ENCODE measurements at places on chromosomes 12 and 14. TPM values are rescaled to one million over a fixed set of nuclear protein-coding genes. Genes with fewer than 3 reads are reported as not detected.
A peak's percentile ranks its signal among the peaks of the same experiment; 100 is the strongest.

DNA sequence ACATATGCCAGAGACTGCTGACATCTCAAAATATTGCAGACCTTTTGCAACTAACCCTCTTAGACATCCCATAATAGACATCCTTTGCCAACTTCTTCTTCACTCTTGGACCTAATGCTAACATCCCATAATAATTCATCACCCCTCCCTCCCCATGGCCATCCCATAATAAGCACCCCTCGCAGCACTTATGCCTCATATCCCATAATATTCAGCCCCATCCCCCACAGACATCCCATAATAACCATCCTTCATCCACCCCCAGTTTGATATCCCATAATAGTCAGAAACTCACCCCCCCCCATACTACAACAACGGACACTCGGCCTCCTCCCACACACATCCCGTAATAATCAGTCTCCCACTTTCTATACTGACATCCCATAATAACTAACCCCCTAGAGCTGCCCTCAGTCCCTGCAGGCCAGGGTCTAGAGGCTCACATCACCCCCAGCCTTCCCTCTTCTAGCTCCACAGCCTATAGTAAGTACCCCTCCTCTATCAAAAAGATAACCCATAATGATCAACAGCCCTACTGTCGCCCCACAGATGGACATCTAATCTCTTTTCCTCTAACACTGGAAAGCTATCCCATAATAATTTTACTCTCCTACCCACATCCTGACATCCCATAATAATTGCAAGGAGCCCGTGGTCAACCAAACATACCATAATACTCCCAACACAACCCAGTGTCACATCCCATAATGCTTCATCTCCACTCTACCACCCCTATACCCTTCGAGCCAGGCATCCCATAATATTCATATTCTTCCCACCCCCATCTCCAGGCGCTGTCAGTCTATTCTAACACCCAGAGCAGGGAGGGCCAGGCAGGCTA, 792 bp upstream of the CHD4 start:
- DNase-seq = peak; percentile 45

DNA sequence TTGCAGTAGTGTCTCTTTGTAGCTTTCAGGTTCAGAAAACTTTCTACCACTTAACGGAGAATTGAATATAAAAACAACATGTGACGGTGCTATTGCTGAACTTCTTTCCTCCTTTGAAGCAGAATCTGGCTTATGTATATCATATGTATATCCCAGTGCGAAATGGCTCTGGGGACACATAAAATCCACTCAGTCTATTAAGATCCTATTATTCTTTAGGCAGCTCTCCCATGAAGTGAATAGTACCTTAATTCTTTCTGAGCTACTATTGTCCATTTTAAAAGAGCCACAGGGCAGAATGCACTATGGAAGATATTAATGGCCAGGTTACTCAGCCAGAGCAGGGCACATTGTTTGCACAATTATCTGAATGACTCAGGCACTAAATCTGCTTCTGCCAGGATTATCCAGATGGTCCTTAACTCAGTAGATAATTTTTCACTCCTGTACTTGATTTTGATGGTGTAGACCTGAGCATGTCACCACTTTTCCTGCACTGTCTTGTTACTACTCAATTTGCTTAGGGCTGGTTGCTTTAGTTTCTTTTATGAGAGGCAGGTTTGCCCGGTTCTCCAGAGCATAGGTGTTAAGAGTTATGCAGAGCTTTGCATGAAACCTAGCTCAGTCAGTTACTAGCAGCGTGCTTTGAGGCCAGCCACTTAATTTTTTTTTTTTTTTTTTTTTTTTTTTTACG, 5.5 kb downstream of the CNTN1 start:
- no peak for DNase-seq

The TBX5 gene
- not detected for total RNA-seq

DNA sequence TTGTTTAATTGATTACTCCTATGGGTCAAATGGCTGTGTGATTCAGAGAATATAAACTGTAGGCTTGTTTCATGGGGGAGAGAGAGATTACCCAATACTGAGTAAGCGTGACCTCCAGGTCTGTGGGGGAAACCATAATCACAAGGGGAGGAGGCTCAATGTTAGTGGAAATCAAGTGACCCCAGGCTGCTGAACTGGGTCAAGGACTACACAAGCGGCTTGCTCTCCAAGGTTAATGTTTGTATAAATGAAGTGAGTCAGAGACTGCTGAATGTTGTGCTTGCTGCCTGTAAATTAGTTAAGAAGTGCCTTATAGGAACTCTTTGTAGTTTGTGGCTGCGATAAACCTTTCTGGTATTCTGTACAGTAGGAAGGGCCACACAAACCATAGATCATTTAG, 479.7 kb downstream of the AACS start:
- DNase-seq = no peak

GRCh38 chr14:39265806-39266524, 32.2 kb downstream of the MIA2 start:
- no peak for DNase-seq

The MIPOL1 gene
- total RNA-seq = 2.5 TPM

The HOXC9 gene
- total RNA-seq = 0.09 TPM

The DACT1 gene
- total RNA-seq = 9.3 TPM

The TESPA1 gene
- total RNA-seq = 66.9 TPM

DNA sequence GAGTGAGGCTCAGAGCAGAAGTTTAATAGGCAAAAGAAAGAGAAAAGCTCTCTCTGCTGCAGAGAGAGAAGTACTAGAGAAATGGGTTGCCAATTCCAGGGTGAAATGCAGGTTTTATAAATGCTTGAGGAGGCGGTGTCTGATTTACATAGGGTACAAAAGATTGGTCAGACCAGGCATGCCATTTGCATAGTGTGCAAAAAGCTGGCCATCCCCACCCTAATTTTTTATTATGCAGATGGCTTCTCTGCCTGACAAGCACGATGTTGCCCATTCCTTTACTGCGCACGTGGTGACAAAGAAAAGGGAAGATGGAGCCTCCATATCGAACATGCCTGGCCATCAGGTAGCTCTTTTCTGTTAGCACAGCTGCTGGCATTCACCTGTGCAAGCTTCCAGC, 209.3 kb upstream of the PPFIA2 start:
- DNase-seq = no peak

DNA sequence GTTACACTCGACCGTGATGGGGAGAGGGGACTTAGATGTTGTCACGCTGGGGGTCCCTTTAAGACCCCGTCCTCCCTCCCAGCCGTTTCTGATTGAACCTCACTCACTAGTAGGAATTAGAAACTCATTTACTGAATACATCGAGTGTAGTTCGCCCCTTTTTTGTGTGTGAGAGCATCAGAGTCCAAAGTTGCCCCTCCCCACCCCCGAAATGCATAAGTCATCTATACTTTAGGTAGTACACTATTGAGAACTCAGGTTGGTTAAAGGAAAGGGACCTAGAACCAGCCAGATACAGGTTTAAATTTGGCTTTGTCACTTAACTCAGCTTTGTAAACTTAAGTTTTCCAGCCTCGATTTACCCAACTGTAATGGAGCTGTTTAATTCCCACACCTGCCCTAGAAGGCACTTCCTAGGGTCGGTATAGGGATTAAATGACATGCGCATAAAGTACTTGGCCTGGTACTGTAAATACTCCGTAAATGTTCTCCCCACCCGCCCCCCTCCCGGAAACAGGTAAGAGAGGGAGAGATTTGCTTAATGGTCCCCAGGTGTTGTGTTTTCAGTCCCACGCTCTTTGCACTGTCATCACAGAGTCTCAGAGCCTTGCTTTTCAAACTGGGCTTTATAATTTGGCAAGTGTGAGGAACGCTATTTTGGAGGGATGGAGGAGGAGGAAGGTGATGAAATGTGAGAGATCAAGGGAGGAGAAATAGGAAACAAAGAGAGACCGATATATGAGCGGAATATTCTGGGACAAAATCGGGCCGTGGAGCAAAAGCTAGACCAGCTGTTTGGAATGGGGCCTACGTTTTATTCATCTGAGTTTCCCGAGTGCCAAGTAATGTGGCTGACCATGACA, 897 bp downstream of the SUDS3 start:
- no peak for DNase-seq

- DNase-seq = no peak
Observed at GRCh38 chr14:105315211-105315721, 718 bp downstream of the PACS2 start.

The C12orf56 gene
- 3.7 TPM for total RNA-seq

- no peak for DNase-seq
Observed at GRCh38 chr12:54654926-54655325, 6.8 kb upstream of the DCD start.

The SPX gene
- 10.7 TPM for total RNA-seq

- no peak for DNase-seq
Observed at GRCh38 chr12:48925304-48926011, at the start of gene FKBP11. Gene FKBP11 (minus strand): TSS chr12:48925492. CDS start chr12:48925428, 64 bp downstream.

GRCh38 chr14:34642595-34642994, 12.6 kb upstream of the SNX6 start:
- no peak for DNase-seq

The LBHD2 gene
- 0.19 TPM for total RNA-seq

The HOXC4 gene
- total RNA-seq = 0.19 TPM

GRCh38 chr12:75444429-75445136, 36.0 kb upstream of the GLIPR1 start:
- no peak for DNase-seq

DNA sequence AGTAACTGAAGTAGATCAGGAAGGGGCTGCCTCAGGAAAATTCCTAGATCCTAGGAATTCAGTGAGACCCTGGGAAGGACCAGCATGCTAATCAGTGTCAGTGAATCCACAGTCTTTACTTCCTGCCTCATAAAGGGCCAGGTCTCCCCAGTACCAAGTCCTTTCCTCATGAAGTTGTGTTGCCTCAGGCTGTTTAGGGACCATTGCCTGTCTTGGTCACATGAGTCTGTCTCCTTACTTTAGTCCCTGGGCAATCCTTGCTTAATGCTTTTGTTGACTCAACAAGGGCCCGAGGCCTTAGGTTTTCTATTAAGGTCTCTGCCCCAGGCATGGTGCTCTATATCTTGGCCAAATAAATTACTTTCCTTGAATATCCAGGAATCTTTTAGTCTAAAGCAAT, 16.1 kb upstream of the ATF1 start:
- no peak for DNase-seq

GRCh38 chr12:70788774-70789173, 131.8 kb downstream of the PTPRR start:
- no peak for DNase-seq

DNA sequence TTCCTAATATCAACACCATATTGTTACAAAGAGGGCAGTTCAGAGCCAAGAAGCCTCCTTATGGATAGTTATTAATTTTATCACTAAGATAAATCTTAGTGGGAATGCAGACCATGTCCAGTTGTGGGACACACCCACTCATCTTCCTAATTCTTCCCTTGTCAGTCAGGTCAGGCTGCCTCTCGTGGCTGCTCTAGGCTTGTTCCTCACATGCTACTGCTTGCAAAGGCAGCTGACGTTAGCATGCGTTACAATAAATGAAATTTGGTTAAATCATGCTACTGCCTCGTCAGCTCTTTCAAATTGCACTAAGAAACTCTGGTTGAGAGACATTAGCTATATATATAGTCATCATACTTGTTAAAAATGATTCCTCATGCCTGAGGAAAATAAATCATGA, 108.4 kb downstream of the CAND1 start:
- DNase-seq = no peak

The SLC7A8 gene
- 3.2 TPM for total RNA-seq

The TAMALIN gene
- 9.2 TPM for total RNA-seq

The CPNE6 gene
- 0.05 TPM for total RNA-seq

The CLEC14A gene
- 4.8 TPM for total RNA-seq

GRCh38 chr12:15772405-15773018, 16.7 kb downstream of the EPS8 start:
- no peak for DNase-seq

DNA sequence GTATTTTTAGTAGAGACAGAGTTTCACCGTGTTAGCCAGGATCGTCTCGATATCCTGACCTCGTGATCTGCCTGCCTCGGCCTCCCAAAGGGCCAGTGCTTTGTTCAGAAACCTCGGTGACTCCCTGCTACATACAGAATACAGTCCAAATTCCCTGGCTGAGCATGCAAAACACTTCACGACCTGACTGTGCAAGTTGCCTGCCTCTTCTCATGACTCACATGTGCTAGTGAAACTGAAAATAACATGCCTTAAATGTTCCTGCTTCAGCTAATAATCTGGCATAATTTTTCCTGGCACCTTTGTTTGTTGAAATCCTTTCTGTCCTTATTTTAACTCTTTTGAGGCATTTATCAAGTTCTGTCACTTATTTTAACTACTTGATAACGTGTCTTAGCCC, 8.2 kb downstream of the DMAC2L start:
- no peak for DNase-seq

GRCh38 chr12:52086366-52086765, 6.9 kb downstream of the SMIM41 start:
- DNase-seq = no peak

- no peak for DNase-seq
Observed at GRCh38 chr12:105033851-105034250, 47.7 kb downstream of the NOPCHAP1 start.

- DNase-seq = no peak
Observed at GRCh38 chr12:44098786-44099185, 262.9 kb downstream of the TMEM117 start.

The SERPINA10 gene
- 0.05 TPM for total RNA-seq

DNA sequence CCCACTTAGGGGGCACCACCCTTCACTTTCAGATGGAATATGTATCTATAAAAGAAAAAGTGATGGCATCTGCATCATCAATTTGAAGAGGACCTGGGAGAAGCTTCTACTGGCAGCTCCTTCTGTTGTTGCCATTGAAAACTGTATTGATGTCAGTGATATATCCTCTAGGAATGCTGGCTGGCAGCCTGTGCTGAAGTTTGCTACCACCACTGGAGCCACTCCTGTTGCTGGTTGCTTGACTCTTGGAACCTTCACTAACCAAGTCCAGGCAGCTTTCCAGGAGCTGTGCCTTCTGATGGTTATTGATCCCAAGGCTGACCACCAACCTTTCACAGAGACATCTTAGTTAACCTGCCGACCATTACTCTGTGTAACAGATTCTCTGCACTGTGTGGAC, 44.7 kb downstream of the RIMKLB start:
- DNase-seq = no peak

The PTGES3 gene
- total RNA-seq = 101 TPM

GRCh38 chr14:93994919-93995682, 2.0 kb upstream of the CCDC197 start:
- no peak for DNase-seq

DNA sequence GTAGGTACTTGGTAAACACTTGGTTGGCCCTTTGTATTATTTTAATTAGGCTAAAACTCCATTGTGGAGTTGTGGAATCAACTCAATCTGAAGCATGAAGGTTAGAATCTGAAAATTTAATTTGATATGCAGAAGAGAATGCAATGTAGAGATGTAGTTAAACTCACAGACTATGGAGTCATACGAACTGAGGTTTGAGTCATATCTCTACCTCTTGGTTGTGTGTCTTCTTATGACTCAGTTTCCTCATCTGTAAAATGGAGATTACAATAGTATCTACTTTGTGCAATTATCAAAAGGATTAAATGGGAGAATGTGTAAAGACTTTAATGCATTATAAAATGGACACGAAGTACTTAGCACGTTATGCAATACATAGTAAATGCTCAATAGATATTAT, 146.0 kb upstream of the IFNG-AS1 start:
- DNase-seq = no peak

DNA sequence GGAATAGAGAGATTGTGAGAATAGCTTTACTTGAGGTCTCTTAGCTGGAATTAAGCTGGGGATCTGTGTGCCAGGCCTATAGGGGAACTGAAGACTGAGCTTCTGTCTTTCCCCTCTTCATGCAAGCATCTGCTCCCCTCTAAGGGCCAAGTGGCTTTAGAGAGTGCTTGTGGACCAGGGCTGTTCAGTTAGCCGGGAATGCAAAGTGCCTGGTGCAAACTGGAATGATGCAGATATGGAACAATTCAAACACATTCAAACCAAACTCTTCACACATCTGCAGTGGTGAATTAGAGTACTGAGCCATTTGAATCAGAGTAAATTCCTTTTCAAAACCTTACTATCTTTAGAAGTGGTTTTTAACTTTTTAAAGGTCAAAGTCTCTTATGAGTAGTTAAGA, 99.0 kb downstream of the LIN7A start:
- no peak for DNase-seq
